Right atrium auricular region (tissue), 2 donors: ENCODE measurements at places on chromosomes 5 and 9. TPM values are rescaled to one million over a fixed set of nuclear protein-coding genes. Genes with fewer than 3 reads are reported as not detected.

SGCD gene
- 56.2 TPM for total RNA-seq

IFNA13 gene
- not detected for total RNA-seq

FRMD3 gene
- 77.5 TPM for total RNA-seq

GRCh38 chr9:101477214-101477613 lies 41.6 kb upstream of the ALDOB start:
- DNase-seq = no peak
- peaks cover 27% of the 10 kb centered on the region for H3K36me3 ChIP-seq
- H3K4me3 ChIP-seq = no peak overlapping the region
- no peaks in the 10 kb centered on the region for H3K27me3 ChIP-seq
- no peak overlapping the region for H3K27ac ChIP-seq

DNA sequence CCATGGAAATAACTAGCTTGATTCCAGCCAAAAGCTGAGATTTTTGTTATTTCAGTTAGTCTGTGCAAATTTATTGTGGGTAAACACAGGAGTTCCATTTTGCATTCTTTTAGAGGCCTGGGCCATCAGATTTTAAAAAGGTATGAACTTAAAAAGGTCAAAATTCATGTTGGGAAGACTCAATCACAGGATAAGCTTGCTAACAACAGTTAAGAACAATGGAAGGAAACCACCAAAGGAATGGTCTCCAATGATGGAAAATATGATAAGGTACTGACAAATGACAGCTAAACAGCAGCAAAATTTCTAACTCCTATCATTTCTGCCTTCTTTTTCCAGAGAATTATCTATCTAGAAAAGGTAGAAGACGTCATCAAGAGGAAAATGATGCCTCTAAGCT lies 16.0 kb downstream of the ABITRAM start:
- H3K36me3 ChIP-seq = peaks cover 10% of the 10 kb centered on the region
- H3K27ac ChIP-seq = no peak overlapping the region
- no peak for DNase-seq
- H3K27me3 ChIP-seq = no peaks in the 10 kb centered on the region

DNA sequence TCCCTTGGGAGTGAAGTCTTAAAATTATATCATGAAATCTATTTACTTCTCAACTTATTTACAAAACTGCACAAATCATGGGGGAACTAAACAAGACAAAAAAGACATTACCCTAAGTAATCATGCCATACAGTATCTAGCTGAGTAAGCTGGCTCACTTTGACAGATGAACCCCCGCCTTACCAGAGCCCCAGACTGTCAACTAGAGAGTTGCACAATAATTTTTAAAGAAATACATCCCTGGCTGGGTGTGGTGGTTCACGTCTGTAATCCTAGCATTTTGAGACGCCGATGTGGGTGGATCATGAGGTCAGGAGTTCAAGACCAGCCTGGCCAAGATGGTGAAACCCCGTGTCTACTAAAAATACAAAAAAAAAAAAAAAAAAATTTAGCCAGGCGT lies 62.3 kb downstream of the LPAR1 start:
- H3K27ac ChIP-seq = no peak overlapping the region
- H3K27me3 ChIP-seq = no peaks in the 10 kb centered on the region
- H3K36me3 ChIP-seq = no peaks in the 10 kb centered on the region
- DNase-seq = no peak
- no peaks in the 10 kb centered on the region for H3K4me1 ChIP-seq

DNA sequence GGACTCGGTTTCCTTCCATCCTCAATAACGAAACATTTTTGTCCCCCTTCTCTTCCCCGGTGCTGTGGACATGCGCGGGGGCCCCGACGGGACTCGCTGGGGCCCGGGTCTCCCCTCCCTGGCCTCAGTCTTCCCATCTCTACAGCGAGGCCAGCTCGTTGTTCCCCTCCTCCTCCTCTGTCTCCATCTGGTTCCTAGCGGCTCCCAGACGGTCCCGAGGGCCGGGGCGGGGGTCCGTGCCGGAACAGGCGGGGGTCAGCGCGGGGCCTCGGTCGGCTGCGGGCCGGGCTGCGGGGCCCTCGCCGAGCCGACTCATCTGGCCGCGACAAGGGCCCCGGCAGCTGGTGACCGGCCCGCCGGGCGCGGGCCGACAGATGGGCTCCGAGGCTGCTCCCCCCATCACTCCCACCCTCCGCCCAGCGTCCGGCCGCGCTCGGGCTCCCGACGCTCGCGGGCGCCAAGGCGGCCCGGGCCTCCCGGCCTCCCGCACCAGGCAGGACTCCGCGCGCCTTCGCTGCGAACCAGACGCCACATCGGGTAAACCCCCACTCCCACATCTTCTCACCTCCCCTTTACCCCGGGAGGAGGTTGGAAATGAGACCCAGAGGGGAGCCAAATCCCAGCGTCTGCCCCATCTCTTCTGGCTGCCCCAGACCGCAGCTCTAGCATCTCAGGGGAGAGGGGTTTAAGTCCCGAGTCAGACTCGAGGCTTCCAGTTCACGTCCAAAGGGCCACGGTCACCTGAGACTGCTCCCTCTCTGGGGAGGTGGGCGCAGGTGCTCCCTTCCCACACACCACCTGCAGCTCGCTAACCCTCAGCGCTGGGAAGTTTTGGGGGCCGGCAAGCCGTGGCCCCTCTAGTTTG lies 8.1 kb downstream of the BARHL1 start:
- DNase-seq = no peak
- peaks cover 44% of the 10 kb centered on the region for H3K27me3 ChIP-seq
- peaks cover 13% of the 10 kb centered on the region for H3K36me3 ChIP-seq
- no peak overlapping the region for H3K27ac ChIP-seq
- H3K4me1 ChIP-seq = peaks cover 24% of the 10 kb centered on the region

- no peak overlapping the region for H3K4me3 ChIP-seq
- no peaks in the 10 kb centered on the region for H3K36me3 ChIP-seq
- H3K4me1 ChIP-seq = peaks cover 10% of the 10 kb centered on the region
- no peak for DNase-seq
- H3K27ac ChIP-seq = no peak overlapping the region
- H3K27me3 ChIP-seq = no peaks in the 10 kb centered on the region
Measured at GRCh38 chr5:132098151-132098594, 24.6 kb downstream of the CSF2 start.

GRCh38 chr9:121476156-121476555 lies 23.5 kb downstream of the GGTA1 start:
- no peaks in the 10 kb centered on the region for H3K27me3 ChIP-seq
- DNase-seq = no peak
- peak overlapping the region; percentile 77 for H3K27ac ChIP-seq
- H3K4me1 ChIP-seq = peaks cover 70% of the 10 kb centered on the region
- H3K4me3 ChIP-seq = no peak overlapping the region

- no peak overlapping the region for H3K27ac ChIP-seq
- DNase-seq = no peak
- H3K27me3 ChIP-seq = no peaks in the 10 kb centered on the region
- H3K4me1 ChIP-seq = no peaks in the 10 kb centered on the region
- no peak overlapping the region for H3K4me3 ChIP-seq
Measured at GRCh38 chr5:7419846-7420245, 23.9 kb downstream of the ADCY2 start.

GRCh38 chr9:128369024-128369706 lies 2.0 kb upstream of the URM1 start:
- H3K4me3 ChIP-seq = no peak overlapping the region
- H3K36me3 ChIP-seq = no peaks in the 10 kb centered on the region
- DNase-seq = no peak
- peaks cover 32% of the 10 kb centered on the region for H3K4me1 ChIP-seq
- H3K27ac ChIP-seq = no peak overlapping the region

DNA sequence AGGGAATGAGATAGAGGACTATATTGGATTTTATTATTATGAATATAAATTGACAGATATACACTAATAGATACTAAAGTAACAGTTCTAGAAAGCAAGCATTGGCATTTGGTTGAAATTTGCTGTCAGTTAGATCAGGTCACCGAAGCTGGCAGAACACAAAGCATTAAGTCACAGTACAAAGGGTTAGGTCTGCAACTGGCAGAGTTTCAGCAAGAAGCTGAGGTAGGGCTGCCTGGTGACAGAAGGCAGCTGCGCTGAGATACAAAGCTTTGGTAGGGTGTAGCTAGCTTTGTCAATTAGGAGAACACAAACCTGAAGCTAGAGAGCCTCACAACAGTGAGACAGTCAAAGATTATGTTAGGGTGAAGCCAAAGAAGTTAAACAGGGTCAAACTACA lies 6.3 kb upstream of the CSNK1G3 start:
- no peak overlapping the region for H3K27ac ChIP-seq
- H3K27me3 ChIP-seq = no peaks in the 10 kb centered on the region
- H3K4me1 ChIP-seq = no peaks in the 10 kb centered on the region
- DNase-seq = no peak
- no peak overlapping the region for H3K4me3 ChIP-seq
- no peaks in the 10 kb centered on the region for H3K36me3 ChIP-seq
